ENCODE measurements at places on chromosomes 2 and 18.

- DNase-seq = no peak
These were observed 1307.3 kb upstream of the ZEB2 start for GRCh38 chr2:145827235-145827634.

DNA sequence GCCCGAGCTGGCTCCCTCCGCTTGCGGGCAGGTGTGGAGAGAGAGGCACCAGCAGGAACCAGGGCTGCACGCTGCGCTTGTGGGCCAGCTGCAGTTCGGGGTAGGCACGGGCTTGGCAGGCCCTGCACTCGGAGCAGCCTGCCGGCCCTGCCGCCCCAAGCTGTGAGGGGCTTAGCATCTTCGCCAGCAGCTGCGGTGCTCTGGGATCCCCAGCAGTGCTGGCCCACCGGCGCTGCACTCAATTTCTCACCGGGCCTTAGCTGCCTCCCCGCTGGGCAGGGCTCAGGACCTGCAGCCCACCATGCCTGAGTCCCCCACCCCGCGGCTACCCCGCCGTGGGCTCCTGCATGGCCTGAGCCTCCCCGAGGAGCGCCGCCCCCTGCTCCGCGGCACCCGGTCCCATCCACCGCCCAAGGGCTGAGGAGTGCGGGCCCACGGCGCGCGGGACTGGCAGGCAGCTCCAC is 434.4 kb upstream of the RGPD4 start:
- no peak for DNase-seq

- DNase-seq = no peak
These were observed 13.0 kb upstream of the SLC9A2 start for GRCh38 chr2:102606353-102606752.

- DNase-seq = no peak
These were observed 8.8 kb upstream of the EXOC6B start for GRCh38 chr2:72834596-72834995.

Data from NCI-H2227 treated with DMSO at 0.1 percent for 48 hours (cell line).